WERI-Rb-1 (cell line): ENCODE measurements at places on chromosomes 2 and 18.

GRCh38 chr2:171330155-171330956, 103.4 kb downstream of the METTL8 start:
- DNase-seq: no peak

DNA sequence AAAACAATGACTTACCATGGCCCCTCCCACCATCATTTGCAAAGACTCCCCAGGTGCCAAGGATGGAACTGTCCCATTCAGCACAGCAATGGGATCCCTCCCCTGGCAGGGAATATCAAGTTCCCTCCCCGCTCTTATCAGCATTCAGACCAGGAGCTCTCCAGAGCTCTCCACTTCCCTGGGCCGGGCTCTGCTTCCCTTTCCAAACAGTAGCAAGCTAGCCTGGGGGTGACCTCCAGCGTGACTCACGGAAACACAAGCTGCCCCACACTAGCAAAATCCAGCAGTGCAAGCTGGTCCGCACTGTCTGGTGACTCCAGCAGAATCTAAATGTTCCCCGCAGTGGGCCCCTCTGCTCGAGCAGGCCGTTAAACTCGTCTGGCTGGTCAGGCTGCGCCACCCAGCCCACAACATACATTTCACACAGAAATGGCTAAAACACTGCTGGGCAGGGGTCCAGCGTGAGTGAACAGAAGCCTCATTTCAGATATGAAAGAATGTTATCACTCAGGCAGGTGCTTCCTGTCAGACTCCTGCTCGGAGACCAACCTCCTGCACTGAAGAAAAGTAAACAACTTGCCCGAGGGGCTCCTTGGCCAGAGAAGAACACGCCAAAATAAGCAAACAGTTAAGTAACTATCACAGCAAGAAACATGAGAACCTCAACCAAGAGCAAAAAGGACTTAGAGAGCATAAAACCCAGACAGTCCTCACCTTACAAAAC, 33.9 kb downstream of the STAT1 start:
- DNase-seq: no peak

DNA sequence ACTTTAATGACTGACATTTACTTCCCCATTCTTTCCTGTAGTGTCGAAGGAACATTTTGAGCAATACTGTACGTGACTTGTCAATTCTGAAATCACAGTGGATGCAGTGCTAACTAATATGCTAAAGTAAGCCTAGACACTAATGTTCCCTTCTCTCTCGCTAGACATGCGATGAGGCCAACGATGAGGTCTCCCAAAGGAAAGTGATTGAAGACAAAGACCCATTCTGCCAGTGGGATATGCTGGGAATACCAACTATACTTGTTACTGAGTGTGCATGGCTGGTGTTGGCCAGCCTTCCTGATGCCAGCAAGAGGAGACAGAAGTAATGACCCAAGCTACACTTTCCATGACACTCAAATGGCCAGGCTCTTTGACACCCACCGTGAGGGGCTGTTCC, 2.5 kb upstream of the SERPINE2 start:
- no peak for DNase-seq

GRCh38 chr2:100000915-100001707, 141.3 kb downstream of the AFF3 start:
- no peak for DNase-seq

DNA sequence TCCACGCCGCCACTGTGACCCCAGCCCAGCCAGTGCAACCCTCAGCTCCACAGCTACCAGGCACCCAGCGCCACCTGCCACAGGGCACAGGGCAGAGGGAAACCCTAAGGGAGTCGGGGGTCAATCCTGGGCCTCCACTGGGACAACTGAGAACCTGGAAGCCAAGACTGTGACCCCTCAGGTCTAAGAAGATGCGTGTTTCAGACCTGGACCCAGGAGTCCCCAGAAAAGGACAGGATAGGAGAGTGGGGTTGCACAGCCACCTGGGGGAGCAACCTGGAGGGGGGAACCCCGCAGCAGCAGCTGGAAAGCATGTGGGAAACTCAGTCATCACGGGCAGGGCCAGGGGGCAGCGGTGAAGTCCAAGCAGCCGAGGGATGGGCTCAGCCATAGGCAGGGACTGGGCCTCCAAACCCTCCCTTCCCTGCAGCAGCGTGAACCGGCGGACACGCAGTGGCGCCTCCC, 4.1 kb downstream of the ESPNL start:
- DNase-seq: no peak

DNA sequence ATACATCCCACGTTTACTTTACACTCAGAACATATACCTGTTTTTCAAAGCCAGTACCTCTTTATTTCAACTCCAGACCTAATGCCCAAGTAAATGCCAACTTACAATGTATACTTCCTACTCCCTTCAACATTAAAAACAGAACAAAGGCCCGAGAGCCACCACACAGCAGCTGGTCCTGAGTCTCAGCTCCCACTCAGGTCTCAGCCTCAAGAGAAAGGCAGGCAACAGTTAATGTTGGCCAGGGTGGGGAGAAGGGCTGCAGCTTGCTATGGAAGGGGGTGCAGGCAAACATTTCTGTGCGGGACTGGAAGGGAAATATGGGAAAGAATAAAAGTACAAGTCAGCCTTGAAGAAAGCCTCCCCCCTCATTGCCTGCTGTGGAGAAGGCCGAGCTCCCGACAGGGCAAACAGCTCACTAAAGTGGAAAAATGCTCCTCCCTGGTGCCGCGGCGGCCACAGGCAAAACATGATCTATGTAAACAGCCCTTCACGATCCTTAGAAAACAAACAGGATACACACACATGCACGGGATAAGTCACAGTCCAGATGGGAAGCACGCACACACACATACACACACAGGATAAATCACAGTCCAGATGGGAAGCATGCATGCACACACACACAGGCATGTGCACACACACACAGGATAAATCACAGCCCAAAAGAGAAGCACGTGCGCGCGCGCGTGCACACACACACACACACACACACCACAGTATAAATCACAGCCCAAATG, 67.4 kb downstream of the ADNP2 start:
- DNase-seq: no peak

DNA sequence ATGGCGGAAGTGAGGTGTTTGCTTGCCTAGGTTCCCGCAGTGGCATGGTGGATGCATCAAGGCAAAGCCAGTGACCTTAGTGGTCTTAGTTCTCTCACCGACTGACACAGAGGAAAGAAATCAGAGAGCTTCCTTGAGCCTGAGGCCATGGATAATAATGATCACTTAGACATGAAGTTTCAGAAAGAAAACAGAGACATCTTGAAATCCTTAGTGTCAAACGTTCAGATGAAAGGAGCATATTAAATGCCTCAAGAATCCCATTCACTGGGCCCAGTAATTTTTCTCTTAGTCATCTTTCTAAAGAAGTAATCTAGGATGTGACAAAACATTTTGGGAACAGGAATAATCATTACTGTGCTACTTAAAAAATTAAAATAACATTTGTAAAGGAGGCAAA, 35.2 kb downstream of the COPS8 start:
- DNase-seq: no peak

DNA sequence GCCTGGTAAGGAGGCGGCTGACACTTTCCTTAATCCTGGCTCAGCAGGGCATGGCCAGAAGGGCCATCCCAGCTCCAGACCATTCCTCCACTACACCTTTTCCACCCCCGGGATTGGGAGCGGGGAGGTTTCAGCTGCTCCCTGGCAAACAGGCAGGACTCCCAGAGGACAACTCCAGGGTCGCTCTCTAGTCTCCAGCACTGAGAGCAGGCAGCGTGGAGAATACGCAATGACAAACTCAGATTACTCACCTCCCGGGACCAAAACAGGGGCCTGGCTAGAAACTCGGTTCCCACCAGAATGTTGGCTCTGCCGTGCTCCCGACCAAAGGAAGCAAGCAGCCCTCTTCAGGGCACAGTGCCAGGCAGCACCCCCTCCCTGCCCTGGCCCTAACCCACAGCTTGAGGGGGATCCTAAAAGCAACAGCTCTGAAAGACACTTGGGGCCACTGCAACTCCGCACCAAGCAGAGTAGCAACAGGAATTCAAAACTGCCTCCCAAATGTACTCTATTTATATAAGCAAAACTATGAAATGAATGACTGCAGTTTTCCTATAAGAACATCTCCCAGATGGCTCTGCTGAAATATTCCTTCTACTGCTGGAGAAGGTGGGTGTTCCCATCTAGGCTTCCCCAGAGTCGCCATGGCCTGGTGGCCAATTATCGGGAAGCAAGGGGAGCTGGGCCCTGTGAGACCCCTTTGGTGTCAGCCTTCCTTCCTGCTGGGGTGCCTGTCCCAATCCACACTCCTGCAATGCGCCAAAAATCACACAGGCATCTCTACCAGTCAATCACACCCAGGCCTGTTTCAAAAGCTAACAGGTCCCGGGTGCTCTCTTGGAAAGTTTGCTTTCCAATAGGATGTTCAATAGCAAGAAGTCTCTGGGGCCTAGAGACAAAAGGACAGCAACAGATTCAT, 61.2 kb upstream of the POMC start:
- DNase-seq: no peak

- DNase-seq: no peak
These were observed 136.4 kb downstream of the LNPK start for GRCh38 chr2:175865716-175866115.

GRCh38 chr18:25538175-25538922, 186.4 kb upstream of the ZNF521 start:
- DNase-seq: no peak

DNA sequence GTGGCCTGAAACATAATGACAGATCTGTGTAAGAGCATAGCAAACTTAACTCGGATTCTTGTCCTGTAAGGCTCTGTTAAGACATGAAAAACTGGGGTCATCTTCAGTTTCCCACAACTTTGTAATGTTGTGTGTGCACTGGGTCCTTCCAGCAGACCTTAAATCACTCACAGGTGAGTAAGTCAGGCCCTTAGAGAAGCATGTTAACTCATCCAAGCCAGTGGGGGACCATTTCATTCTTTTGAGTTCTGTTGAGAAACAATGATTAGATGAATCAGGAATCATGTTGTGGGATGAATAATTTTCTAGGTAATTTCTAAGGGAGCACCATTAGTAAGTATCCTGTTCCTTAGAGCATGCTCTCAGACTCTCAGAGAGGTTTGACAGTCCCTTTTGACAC, 167.1 kb downstream of the ESCO1 start:
- DNase-seq: no peak

DNA sequence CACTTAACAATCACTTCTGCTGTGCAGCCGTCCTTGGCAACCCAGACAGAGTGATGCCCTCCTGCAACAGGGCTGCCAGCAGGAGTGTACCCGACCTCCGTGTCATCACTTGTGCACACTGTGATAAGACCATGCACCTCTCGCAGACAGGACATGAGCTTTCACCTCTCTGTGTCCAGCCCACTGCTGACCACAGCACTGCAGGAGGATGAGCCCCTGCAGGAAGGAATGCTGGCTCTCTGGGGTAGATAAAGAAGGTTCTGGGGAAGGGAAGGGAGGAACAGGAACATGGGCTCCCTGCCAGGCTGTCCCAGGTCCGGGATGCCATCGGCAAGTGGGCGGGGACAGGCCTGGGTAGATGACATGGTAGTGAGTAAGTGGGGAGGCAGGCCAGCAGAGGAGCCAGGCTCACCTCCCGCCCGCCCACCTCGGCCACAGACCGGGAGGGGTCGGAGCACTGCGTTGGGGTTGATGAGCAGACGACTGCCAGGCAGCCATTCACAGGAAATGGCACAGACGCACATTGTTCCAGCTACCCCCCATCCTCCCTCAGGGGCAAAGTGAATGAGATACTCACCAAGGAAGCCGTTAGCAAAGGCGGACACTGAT, 18.6 kb upstream of the COL6A3 start:
- DNase-seq: no peak

DNA sequence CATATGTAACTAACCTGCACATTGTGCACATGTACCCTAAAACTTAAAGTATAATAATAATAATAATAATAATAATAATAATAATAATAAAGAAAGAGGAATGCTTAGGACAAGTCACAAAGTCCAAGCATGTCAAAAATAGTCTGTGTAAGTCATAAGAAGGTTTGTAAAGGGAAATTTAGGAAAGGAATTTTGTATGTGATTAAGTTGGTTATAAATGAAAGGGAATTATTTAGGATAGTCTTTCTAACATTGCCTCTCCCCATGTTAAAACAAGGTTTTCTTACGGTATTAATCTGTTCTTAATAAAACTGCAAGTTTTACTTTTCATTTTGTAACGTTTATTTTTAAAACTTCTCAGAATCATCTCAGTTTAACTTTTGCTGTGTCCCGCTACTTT, 62.8 kb downstream of the SESTD1 start:
- DNase-seq: no peak

DNA sequence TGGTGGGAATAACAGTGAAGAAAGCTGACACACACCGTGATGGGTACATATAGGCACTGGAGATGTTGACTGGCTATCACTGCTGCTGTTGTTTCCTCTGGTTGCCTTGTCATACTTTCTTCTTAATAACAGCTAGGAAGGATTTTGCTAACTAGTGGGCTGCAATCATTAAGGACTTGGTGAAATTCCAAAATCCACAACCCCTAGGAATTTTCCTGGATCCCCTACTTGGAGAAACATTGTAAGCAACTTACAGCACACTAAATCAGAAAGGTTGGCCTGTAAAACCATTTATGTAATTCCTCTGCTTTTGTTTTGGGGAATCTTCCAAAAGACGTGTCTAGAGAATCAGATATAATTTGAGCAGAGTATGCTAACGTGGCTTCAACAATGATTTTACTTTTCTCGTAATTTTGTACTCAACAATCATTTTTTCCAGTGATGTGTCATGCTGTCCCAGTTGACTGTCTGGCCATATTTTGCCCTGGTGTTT, 8.0 kb upstream of the COL3A1 start:
- no peak for DNase-seq

DNA sequence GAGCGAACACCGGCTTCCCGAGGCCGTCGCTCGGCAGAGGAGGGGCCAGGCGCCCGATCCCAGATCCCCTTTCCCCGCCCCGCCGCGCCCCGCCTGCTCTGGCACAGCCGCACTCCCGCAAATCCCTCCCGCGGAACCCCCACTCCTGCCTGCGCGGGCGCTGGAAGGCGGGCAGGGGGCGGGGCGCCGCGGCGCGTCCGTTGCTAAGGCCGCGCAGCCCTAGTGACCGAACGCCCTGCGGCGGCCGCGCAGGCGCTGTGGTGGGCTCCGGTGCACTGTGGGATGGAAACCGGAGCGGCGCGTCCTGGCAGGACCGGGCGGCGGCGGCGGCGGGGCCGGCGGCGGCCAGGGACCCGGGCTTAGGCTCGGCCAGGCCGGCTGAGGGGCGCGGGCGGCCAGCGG, at the start of gene TRAF3IP1:
Gene TRAF3IP1, plus strand, starts transcription at position 273 of the 402 bp plus-strand sequence. CDS start 145 bp downstream, outside the sequence.
- DNase-seq: peak; percentile 97

- no peak for DNase-seq
These were observed 10.7 kb downstream of the MFF start for GRCh38 chr2:227335713-227336112.

- no peak for DNase-seq
These were observed 17.8 kb downstream of the MYO1B start for GRCh38 chr2:191263050-191263449.

DNA sequence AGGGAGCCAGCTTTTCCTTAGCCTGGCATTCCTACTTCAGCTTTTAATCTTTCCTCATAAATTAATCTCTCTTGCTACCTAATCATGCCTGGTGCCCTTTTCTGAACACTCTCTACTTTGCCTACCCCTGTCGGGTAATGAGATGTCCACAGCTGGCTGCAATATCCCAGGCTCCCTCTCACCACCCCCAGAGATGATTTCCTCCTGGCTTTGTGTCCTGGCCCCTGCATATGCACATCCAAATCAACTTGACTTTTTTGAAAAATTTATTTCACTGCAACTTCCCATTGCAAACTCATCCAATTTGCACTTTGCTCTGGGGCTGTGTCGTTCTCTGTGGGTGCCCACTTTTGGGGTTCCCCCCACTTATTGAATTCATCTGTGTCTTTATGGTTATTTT, 218.1 kb upstream of the SKOR2 start:
- no peak for DNase-seq

GRCh38 chr18:3037423-3037915, 24.5 kb upstream of the LPIN2 start:
- no peak for DNase-seq
